A172 (cell line): ENCODE measurements at places on chromosomes 2 and 18.
A peak's percentile ranks its signal among the peaks of the same experiment; 100 is the strongest.

GRCh38 chr2:220937245-220937644, 634.9 kb downstream of the EPHA4 start:
- no peak for DNase-seq

GRCh38 chr2:157182204-157182709, 75.2 kb upstream of the GALNT5 start:
- DNase-seq: no peak

GRCh38 chr18:74635224-74635975, 37.7 kb downstream of the ZNF407 start:
- DNase-seq: no peak

- no peak for DNase-seq
Observed at GRCh38 chr2:27771202-27771547, 344 bp upstream of the MRPL33 start.

GRCh38 chr2:202337151-202337550, 39.0 kb upstream of the BMPR2 start:
- DNase-seq: peak; percentile 14

GRCh38 chr2:158760887-158761286, 34.2 kb upstream of the DAPL1 start:
- no peak for DNase-seq

DNA sequence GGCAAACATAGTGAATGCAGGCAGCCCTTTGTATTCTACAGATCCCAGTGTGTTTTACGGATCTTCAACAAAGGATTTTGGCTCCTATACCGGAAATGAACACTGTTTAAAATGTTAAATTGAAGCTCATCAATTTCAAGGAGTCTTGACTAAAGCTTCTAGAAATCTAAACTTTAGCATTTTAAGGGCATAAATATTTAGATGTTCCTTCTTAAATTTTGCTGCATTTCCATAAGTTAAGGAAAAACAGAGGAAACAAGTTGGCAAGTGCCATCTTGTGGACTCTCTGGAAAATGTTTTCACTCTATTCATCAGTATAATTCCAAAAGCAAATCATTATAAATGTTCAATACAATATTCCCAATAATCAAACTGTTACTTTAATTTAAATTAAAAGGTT, 19.6 kb downstream of the CHN1 start:
- DNase-seq: no peak

- no peak for DNase-seq
Observed at GRCh38 chr2:241975593-241976284, 106.2 kb downstream of the RTP5 start.
